ENCODE measurements at places on chromosomes 4 and X.

- DNase-seq, result no peak
Measured at GRCh38 chr4:13536607-13537006, 7.7 kb downstream of the NKX3-2 start.

- DNase-seq, result no peak
Measured at GRCh38 chrX:74138943-74139342, 165.0 kb upstream of the ZCCHC13 start.

GRCh38 chrX:103309860-103310554, 783 bp downstream of the BEX2 start:
- no peak for DNase-seq

DNA sequence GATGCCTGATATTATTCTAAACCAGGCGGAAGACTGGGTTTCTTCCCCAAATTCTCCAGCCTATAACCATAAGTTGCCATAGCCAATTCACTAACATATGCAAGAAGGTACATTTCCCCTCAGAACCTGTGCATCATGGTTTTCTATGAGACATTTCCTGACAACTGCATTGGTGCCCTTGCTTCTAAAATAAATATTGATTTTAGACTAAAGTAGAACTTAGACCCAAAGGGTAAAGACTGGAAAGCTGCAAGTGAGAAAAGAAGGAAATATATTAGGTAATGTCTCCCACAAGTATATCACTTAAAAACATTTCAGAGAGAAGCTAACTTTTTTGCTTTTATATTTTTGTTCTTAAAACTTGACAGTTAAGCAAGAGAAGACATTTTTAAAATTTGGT, 125.1 kb downstream of the PPA2 start:
- no peak for DNase-seq

- DNase-seq, result no peak
Measured at GRCh38 chr4:12221031-12221430, 792.3 kb upstream of the HS3ST1 start.

DNA sequence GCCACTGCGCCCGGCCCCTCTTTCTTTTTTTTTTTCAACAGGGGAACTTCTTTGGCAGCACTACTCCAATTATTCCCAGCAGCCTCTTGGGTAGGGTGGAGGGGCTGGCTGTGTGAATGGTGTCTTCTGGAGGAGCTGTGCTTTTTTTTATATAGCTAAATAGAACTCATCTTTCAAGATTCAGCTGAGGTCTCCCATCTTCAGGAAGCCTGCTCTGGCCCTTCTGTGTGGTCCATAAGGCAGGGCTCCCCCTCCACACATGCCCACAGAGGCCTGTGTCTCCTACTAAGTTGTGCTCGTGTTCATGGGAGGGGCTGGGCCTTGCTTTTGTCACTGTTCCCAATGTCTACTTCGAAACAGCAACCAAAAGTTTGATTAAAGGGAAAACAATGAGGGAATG, 116.8 kb downstream of the AFAP1 start:
- no peak for DNase-seq

- no peak for DNase-seq
Measured at GRCh38 chrX:10062352-10062751, 94.4 kb upstream of the CLCN4 start.

DNA sequence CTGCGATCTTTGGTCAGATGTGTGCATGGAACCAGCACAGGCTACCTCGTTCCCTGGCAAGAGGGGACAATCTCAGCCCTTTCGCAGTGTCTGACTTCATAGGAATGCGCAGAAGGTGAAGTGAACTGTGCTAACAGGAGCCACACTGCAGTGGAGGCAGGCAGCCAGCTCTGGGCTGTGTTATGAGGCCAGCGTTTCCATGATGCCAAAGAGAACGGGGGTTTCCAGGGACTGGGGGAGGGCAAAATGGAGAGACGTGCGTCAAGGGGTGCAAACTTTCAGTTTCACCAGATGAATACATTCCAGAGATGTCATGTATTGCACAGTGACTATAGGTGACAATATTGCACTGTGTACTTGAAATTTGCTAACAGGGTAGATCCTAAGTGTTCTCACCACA, 30.4 kb downstream of the CLDN34 start:
- peak; percentile 12 for DNase-seq

GRCh38 chr4:151012820-151013219, 2.3 kb downstream of the LRBA start:
- DNase-seq, result no peak

DNA sequence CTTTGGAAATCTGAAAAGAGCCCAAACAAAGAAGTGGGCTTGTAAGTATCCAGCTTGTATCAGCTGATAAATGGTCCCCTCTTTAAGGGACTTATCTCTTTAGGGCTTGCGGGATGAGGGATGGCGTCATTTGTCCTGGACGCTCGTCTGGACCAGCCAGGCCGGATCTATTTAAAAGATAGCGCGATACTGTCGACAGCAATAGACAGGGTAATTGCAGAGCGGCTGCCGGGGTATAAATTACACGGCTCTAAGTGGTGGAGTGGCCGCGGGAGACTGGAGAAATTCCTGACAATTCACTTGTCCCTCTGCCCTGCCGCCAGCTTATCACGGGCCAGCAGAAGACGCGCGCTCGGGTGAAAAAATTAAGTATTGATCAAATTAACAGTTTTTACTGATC, 90.7 kb downstream of the FAM53A start:
- DNase-seq, result no peak

GRCh38 chrX:38850807-38851544, 49.7 kb downstream of the MID1IP1 start:
- DNase-seq, result no peak

GRCh38 chrX:124030520-124030919, 69.0 kb downstream of the STAG2 start:
- no peak for DNase-seq

- no peak for DNase-seq
Measured at GRCh38 chr4:8238036-8238511, 31.5 kb upstream of the HTRA3 start.

GRCh38 chrX:121365572-121366161, 318.3 kb downstream of the GLUD2 start:
- DNase-seq, result peak; percentile 5

GRCh38 chrX:144327495-144327894, 443.6 kb downstream of the UBE2NL start:
- DNase-seq, result no peak

- DNase-seq, result no peak
Measured at GRCh38 chr4:112552668-112553067, 36.7 kb upstream of the NEUROG2 start.

GRCh38 chr4:6381571-6382123, 90.8 kb downstream of the PPP2R2C start:
- DNase-seq, result no peak

DNA sequence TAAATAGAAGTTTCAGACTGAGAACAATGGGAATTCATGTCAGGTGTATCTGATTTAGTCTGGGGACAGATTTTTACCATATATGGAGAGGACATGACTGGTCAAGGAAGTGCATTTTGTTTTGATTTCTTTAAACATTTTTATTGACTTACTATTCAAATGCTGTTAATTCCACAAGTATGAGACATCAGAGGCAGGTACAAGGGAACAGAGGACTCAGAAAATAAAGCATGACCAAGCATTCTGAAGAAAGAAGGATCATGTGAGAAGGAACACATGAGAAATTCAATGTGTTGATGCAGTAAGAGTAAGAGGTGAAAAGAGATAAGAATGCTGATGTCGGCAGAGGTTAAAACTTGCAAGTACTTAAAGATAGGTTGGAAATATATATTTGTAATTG, 1452.6 kb downstream of the PCDH7 start:
- no peak for DNase-seq

DNA sequence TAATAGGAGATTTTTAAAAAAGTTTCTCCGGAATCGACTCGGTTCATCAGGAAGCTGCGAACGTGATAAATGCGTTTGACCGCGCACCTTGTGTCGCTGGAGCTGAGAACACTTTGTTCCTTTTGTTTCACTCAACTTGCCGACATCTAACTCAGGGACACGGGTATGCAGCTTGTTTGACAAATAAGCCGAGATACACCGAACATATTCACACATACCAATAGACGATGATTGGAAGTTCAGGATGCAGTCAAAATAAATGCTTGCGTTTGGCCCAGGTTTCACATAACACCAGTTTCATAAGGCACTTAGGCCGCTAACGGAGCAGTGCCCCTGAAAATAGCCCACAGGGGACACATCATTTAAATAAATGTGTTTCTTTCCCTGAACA, 932 bp upstream of the SHISA3 start:
- no peak for DNase-seq
